ENCODE measurements at places on chromosomes 11 and 22.

DNA sequence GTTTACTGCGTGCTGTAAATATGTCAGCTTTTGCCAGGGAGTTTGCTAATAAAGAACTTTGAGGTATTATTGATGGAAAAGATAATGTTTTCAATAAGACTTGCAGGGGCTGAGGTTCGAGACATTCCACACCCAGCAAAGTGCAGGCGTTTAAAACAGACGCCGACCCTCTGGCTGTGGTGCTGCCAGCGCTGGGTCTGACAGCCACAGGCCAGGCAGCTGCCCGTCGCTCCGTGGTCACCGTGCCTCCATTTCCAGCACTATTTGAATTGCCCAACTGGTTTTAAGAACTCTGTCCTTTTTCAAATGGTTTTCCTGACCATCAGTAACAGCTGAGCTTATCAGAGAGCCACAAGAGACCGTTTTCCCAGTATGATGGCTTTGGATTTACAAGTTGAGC, 28.1 kb upstream of the ALX4 start:
- no peak for DNase-seq

GRCh38 chr22:30309951-30310741, 16.6 kb downstream of the TBC1D10A start:
- no peak for DNase-seq

DNA sequence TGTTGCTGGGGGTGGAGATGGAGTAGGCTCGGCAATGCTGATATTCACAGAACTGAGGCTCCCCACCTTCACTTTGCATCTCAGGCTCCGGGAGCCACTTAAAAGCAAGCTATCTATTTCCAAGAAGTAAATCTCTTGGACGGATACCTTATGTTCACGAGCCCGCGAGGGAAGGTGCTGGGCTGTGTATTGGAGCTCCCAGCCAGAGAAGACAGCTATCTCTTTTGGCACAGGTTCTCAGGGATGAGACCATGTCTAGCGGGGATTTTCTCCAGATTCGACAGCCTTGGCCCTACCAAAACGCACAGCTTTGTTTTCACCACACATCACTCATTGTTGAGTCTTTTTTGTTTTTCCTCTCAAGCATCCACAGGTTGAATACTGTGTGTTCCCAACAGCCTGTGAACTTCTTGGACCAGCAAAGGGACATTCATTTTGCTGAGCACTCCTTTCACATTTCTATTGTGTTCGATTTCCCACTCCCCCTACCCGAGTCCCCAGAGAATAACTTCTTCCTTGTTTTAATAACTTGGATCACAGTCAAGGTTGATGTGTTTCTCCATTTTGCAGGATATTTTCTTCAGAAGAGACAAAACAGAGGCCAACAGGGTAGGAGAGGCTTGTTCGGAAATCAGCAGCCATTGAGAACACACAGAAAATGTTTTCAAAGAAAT, 23.3 kb downstream of the WT1 start:
- no peak for DNase-seq

- DNase-seq: no peak
Observed at GRCh38 chr22:42180349-42180842, 49.8 kb upstream of the CYP2D6 start.

DNA sequence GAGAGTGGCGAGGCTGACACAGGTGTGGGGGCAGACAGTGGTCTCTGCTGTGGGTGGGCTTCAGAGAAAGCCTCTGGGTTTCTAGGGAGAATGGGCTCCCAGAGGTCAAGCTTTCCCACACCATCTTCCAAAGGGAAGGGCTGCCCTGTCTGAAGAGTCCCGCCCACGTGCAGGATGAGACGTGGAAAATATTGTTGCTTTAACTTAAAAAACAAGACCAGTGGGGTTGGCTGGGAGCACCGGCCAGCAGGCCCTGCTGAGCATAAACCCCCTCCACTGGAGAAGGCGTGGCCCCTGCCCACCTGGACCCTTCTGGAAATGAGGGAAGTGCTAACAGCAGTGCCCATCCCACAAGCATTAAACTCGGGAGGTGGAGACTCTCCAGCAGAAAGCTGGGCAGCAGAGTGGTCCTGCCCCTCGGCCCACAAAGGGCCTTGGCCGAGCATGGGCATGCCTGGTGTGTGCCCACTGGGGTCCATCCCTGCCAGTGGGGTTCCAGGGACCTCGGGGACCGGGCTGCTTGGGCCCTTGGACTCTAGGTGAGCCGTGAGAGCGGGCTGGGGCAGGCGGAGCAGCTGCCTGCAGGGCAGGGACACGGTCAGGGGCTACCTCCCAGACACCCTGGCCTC, 15.4 kb downstream of the SELENOO start:
- no peak for DNase-seq

DNA sequence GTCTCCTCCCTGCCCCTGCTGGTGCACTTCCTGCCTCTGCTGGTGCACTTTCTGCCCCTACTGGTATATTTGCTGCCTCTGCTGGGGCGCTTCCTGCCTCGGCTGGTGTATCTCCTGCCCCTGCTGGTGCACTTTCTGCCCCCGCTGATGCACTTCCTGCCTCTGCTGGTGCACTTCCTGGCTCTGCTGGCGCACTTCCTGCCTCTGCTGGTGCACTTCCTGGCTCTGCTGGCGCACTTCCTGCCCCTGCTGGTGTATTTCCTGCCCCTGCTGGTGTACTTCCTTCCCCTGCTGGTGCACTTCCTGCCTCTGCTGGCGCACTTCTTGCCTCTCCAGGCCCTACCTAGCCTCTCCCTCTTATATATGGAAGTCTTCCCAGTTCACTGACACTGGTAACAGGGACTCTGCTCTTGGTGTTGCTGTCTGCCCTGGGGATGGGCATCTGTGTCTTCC, 10.1 kb downstream of the MTFP1 start:
- no peak for DNase-seq

- DNase-seq: no peak
Observed at GRCh38 chr11:73667891-73668290, 21.5 kb downstream of the PLEKHB1 start.

DNA sequence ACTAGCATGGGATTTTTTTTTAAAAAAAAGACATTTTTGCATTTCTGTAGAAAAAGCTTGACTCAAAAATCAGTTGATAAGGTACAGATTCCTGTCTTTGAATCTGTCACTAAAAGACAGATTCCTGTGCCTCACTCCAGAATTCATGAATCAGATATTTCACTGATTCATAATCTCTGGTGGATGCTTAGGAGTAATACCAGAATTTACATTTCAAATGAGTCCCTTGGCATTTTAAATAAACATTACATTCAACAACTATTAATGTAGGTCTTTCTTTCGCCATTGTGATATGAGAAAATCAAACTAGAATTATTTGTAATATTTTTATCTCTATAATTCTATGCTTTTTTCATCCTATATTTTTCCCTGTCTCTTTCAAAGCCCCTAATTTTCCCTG, 128.3 kb downstream of the APIP start:
- no peak for DNase-seq
